GM23248 (cell line): ENCODE measurements at places on chromosomes 7 and 10. TPM values are rescaled to one million over a fixed set of nuclear protein-coding genes. Genes with fewer than 3 reads are reported as not detected.

GRCh38 chr7:99365318-99366141, 9.0 kb upstream of the ARPC1B start:
- peaks cover 8% of the 10 kb centered on the region; the same call in 1 of the 2 replicates for H3K4me1 ChIP-seq
- peak; percentile 36 for DNase-seq
- H3K4me3 ChIP-seq, result no peak overlapping the region
- peaks cover 40% of the 10 kb centered on the region for H3K36me3 ChIP-seq

DNA sequence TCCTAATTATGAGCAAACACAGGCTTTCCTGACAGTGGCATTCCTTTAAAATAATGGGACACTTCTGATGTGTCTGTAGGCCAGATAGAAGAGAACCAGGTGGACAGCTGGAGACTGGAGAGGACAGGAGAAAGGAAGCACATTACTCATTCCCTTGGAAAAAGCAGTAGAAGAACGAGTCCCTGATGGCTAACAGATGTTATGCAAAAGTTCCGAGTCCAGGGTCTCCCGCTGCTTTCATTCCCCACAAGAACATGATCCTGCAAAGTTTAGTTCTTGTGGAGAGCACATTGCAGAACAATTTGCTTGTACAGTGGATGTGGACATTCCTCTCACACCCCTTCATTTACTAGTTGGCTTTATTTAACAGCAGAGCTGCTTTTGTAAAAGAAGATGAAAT, 137.6 kb downstream of the GPAM start:
- no peak overlapping the region for H3K27ac ChIP-seq
- DNase-seq, result no peak
- no peaks in the 10 kb centered on the region for H3K36me3 ChIP-seq

DNA sequence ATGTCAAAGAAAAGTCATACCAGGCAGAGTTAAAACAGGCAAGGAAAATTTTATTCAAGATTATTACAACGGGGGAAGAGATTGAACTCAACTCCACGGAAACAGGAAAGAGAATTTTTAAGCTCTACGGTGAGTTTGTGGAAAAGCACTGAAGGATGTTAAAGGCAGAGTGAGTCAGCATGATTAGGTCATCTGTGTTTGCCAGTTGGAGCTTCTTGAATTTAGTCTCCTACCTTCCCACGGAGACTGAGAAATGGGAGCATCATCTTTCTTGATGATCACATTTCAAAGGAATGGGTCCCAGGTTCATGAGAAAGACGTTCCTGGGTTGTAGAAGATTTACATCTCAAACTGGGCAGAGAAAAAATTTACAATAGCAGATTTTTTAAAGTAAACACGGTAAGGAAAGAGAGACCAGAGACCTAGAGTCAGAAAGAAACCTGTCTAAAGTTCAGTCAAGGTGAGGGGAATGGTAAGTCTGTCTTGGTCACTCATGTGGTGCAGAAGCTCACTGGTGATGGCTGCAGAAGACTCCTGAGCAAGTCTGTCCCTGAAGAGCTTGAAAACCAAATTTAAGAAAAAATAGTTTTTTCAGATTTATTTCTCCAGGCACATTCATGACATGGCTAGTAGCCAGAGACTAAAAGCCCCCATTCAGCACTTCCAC, 516.9 kb upstream of the LRRN3 start:
- H3K27me3 ChIP-seq, result no peaks in the 10 kb centered on the region
- no peak overlapping the region for H3K4me3 ChIP-seq
- DNase-seq, result peak; percentile 76
- H3K27ac ChIP-seq, result no peak overlapping the region
- H3K4me1 ChIP-seq, result no peaks in the 10 kb centered on the region

DNA sequence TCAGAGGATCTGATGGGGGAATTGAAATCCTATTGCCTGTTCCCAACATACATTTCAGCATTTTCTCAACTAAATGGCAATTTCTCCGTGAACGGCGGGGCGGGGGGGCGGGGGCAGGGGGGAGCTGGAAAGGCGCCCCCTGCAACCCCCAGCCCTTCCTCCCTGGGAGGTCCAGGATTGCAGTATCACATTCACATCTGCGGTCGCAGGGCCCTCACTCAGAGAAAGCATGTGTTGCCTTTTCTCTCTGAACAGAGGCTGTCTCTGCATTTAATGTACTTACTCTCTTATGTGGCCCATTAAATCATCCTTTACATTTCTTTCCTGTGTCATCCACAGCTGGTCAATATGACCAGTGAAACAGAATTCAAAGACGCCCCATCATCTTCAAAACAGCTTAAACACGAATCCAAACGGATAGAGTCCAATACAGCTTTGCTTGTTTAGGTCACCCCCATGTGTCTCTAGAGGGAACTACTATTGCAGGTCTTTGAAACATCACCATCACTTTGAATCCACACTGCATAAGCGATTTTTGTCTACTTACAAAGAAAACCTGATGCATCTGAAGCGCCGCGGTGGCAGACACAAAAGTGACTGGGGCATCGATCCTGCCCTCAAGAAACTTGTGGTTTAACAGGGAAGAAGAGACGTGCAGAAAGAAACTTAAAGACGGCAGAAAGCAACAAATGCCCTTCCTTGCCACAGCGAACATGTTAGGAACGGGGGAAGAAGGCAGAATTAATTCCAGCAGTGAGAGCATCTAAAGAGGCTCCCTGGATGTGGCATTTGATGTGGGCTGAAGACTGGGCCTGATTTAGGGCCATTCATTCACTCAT, 17.0 kb upstream of the ECHDC3 start:
- no peaks in the 10 kb centered on the region for H3K4me1 ChIP-seq
- H3K4me3 ChIP-seq, result no peak overlapping the region
- H3K36me3 ChIP-seq, result no peaks in the 10 kb centered on the region

DNA sequence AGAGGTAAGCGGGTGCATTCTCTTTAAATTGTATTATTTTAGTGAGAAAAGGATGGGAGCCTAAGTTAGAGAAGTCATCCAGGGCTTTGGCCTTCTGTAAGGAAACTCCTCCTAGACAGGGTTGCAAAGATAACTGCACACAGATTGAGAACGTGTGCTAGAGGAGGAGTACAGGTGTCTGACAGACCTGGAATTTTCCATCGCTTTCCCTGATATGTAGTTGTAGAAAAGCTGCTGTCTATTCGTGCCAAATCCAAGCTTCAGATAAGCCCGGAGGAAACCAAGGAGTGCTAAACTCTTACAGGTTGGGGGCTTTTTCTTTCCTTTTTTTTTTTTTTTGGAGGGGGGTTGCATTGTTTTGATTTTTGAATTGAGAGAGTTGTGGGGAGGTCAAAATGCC, 23.1 kb downstream of the LRRC4 start:
- no peaks in the 10 kb centered on the region for H3K4me1 ChIP-seq
- no peak overlapping the region for H3K4me3 ChIP-seq
- H3K27ac ChIP-seq, result no peak overlapping the region
- 0 out of 2 replicates have a peak, but pooled peaks cover 5% of the 10 kb centered on the region for H3K36me3 ChIP-seq
- no peaks in the 10 kb centered on the region for H3K27me3 ChIP-seq
- DNase-seq, result no peak

DNA sequence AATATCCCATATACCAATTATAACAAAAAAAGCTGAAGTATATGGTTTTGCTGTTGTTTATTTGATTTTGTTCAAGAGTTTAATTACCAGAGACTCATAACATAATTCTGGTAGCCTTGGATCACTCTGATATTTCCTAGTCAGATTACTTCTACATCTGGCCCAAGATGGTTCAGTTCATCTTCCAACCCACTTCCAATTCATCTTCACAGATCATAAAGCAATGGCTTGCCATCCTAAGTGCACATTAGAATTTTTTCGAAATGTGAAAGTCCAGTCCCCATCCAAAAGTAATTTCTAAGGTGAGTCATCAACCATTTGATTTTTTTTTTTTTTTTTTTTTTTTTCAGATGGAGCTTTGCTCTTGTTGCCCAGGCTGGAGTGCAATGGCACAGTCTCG, 8.0 kb upstream of the HIBADH start:
- H3K4me1 ChIP-seq, result no peaks in the 10 kb centered on the region; the same call in 1 of the 2 replicates
- H3K27ac ChIP-seq, result no peak overlapping the region
- H3K36me3 ChIP-seq, result no peaks in the 10 kb centered on the region
- DNase-seq, result peak; percentile 51

DNA sequence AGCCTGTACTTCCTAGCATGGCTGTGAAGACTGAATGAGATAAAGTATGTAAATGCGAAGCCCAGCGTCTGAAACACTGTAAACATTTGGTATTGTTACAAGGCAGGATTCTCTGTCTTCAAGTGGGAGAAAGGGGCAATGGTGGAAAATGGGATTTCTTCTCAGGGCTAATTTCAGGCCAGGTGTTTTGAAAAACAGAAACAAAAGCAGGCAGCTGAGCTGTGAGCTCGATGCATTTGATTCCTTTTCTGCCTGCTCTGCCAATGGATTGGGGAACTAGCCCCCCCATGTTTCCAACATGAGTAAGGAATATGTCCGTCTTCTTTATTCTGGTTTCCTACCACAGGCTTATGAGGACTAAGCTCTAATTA, 732.1 kb upstream of the AUTS2 start:
- H3K27ac ChIP-seq, result no peak overlapping the region
- no peak overlapping the region for H3K4me3 ChIP-seq
- H3K4me1 ChIP-seq, result no peaks in the 10 kb centered on the region
- H3K27me3 ChIP-seq, result no peaks in the 10 kb centered on the region

GRCh38 chr10:76869931-76870330, 767.7 kb downstream of the KCNMA1 start:
- H3K27me3 ChIP-seq, result no peaks in the 10 kb centered on the region
- H3K4me3 ChIP-seq, result no peak overlapping the region
- no peak for DNase-seq
- no peaks in the 10 kb centered on the region for H3K36me3 ChIP-seq
- peaks cover 22% of the 10 kb centered on the region for H3K4me1 ChIP-seq

Gene OTUD1
- 4.2 and 8.1 TPM in 2 replicates for total RNA-seq
